ENCODE measurements at places on chromosomes 16 and 17.
A peak's percentile ranks its signal among the peaks of the same experiment; 100 is the strongest.

DNA sequence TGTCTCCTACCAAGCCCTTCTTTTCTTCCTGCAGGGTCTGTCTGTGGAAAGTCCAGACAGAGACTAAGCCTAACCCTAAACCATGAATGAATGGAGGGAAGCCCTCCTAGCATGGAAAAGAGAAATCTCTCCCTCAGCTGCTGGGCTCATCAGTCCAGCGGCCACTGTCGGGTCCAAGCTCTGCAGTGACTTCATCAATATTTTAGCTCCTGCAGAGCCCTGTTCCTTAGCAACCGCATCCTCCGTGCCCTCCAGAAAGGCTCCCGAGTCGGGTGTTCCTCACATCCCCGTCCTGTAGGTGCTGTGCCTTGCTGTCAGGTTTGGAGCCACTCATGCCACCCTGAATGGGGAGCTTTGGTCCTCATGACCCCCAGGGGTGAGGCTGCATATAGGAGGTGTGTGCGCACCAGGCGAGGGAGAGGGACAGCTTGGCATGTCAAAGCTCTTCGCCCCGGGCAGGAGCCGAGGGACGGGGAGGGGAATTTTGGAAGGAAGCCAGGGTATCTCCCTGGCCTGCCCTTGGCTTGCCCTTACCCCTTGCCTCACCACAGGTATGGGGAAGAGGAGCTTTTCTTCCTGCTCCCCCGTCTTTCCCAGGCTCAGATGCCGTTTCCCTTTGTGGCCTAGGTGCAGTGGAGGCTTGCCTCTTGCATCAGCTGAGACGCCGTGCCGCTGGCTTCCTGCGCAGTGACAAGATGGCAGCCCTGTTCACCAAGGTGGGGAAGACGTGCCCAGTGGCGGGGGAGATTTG lies 23.9 kb downstream of the SGSM2 start:
- DNase-seq: no peak

DNA sequence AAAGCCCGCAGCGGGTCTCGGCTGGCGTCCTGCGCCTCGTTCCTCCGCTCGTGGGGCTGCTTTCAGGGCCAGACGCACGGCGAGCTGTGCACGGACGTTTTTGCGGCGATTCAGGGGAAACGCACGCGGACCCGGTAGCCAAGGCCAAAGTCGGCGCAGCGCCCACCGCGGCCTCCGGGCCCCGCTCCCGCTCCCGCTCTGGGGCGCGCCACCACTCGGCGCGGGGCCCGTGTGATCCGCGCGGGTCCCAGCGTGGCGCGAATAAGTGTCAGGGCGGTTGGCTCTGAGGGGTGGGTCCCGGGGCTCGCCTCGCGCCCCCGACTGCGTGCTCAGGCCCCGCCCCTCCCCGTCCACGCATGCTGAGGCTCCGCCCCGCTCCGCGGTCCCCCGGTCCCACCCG lies 694 bp upstream of the TBCD start:
- DNase-seq: no peak

DNA sequence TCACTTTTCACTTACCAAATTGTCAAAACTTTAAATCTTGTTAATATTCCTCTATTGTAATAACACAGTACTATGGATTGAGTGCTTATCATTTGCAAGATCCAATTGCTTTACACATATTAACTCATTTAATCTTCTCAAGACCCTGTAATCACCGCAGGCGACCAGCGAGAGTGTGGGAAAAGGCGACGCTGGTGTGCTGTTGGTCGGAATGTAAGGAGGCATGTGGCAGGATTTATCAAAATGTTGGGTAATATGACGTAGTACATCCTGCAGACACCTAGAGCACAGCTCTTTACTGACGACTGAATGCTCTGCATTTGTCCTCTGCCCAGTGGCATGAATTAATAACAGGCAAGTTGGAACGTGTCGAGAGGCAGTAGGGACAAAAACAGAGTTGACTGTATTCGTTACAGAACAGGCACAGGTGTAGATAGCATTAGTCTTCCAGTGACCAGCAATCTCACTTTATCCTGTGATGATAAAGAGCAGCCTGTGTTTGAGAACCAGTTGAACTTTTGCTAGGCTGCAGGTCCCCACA lies 80.3 kb downstream of the TNRC6C start:
- no peak for DNase-seq

GRCh38 chr17:48834973-48835372 lies 4.1 kb downstream of the CALCOCO2 start:
- DNase-seq: no peak

GRCh38 chr16:56270828-56271227 lies 79.5 kb downstream of the GNAO1 start:
- DNase-seq: no peak

DNA sequence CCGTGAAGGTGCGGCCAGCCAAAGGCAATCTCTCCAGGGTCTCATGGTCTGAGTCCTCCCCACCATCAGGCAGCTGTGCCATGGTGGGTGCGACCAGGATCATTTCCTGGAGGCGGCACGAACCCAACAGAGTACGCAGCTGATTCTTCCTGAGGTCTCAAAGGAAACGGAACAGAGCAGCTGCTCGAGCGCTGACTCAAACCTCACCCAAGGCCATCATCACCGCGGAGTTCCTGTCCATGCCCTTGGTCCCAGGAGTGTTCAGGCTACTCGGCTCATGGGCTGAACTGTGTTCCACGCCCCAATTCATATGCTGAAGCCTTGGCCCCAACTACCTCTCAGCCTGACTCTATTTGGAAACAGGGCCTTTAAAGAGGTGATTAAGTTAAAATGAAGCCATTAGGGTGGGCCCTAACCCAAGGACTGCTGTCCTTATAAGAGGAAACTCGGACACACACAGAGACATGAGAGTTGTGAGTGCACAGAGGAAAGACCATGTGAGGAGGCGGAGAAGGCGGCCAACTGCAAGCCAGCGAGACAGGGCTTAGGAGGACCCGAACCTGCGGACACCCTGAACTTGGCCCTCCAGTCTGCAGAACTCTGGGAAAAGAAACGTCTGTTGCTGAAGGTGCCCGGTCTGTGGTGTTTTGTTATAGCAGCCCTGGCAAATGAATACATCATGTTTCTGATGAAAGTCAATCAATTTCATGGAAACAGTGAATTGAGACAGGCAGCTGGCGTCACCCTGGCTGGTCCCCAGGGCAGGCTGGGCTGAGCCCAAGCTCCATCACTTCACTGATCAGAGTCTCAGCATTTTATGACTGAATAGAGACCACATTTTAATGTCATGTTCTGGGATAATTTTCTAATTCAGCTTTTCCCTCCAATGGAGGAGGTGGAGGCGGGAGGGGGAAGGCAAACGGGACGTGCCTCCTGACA lies 13.7 kb downstream of the MXRA7 start:
- DNase-seq: no peak

DNA sequence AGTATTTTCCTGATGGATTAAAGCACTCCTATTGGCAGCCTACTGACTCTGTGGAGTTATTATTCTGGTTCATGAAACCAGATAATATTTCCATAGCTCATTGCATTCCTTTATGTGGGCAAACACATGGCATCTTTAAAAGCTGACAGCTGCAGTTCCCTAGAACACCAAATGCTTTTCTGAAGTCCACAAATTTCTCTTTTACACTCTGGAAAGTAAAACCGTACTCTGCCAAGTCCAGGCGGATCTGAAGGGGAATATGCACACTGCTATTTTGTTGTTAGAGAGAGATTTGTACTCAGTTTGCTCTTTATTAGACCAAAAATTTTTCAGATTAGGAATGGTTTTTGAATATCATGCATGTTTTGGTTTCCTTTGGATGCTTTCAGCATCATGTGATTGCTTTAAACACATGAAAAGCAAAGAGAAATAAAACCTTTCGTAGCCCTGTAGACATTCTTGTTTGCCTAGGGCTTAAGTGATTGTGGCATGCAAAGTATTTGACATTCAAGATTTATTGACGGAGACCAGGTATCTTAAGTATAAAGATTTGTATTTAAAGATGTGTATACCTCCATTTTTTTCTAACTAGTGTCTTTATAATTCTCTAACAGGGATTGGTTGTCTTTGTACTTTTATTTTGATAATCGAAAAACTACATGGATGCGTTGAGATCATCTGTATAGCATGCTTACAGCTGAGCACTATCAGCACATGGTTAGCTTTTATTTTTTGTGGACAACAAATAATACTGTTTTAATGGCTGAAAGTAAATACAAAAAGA lies 19.5 kb downstream of the SEC14L1 start:
- DNase-seq: peak; percentile 27

DNA sequence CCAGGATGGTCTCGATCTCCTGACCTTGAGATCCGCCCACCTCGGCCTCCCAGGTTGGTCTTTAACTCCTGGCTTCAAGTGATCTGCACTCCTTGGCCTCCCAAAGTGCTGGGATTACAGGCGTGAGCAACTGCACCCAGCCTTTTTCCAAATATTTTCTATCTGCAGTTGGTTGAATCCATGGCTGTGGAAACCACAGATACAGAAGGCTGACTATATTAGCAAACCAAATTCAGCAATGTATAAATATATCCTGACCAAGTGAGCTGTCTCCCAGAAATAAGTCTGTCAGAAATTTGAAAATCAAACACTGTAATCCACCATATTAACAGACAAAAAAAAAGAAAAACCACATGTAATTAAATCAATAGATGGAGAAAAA lies 9.6 kb downstream of the CFDP1 start:
- DNase-seq: no peak

DNA sequence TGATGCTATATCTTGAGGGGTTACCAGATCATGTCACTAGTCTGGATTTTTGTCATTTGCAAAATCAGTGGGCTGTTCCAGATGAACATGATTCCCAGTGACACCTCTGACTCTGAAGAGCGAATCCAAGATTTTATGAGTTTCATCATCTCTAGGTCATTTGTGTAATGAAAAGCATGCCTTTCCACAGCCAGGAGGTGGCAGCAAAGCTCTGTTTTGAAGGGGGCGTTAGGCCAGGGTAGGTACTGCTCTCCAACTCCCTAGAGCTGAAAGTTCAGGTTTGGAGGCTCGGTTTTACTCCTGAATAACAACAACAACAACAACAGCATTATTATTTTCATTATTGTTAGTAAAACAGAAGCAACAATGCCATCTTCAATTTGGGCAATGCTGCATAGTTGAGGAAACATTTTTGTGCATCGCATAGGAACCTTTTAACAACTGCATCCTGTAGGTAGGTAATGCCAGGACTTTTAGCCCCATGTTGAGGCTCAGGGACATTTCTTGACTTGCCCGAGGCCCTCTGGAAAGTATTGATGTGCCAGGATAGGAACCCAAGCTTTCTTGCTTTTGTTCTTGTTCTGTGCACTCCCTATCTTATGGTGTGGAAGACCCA lies 77.0 kb downstream of the MYH13 start:
- DNase-seq: peak; percentile 62

DNA sequence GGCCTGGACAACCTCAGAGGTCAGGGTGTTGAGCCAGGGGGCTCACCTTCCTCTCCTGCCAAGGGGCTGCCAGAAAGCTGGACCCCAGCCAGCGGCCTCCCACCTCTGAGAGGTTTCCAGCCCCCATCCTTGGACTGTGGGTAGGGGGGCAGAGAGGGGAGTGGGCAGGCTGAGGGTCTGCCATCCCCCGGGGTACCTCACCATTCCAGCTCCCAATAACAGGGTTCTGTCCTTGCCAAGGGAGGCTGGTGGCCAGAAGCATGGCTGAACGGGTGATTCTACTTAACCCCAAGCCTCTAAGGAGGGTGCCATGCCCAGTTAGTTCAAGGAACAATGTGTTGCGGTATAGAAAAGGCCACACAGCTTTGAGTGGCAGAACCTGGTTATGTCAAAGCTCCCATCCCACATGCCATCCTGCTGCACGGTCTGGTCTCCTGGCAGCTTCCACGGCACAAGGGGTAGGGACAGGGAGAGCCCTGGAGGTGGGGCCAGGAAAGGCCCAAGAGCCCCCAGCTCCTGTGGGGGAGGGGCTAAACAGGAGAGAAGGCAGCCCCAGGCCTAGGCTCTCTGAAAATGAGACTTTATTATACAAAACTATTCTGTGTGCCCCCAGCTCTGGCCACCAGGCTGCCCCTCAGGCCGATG lies 19.8 kb downstream of the B9D1 start:
- no peak for DNase-seq

GRCh38 chr16:66964049-66964448 lies 3.0 kb downstream of the CES3 start:
- no peak for DNase-seq

- no peak for DNase-seq
Observed at GRCh38 chr17:74104921-74105320, 98.6 kb upstream of the RPL38 start.
